ENCODE measurements at places on chromosomes 1 and 21.

- no peak for DNase-seq
These were observed 6.7 kb downstream of the IL20 start for GRCh38 chr1:206872139-206872538.

DNA sequence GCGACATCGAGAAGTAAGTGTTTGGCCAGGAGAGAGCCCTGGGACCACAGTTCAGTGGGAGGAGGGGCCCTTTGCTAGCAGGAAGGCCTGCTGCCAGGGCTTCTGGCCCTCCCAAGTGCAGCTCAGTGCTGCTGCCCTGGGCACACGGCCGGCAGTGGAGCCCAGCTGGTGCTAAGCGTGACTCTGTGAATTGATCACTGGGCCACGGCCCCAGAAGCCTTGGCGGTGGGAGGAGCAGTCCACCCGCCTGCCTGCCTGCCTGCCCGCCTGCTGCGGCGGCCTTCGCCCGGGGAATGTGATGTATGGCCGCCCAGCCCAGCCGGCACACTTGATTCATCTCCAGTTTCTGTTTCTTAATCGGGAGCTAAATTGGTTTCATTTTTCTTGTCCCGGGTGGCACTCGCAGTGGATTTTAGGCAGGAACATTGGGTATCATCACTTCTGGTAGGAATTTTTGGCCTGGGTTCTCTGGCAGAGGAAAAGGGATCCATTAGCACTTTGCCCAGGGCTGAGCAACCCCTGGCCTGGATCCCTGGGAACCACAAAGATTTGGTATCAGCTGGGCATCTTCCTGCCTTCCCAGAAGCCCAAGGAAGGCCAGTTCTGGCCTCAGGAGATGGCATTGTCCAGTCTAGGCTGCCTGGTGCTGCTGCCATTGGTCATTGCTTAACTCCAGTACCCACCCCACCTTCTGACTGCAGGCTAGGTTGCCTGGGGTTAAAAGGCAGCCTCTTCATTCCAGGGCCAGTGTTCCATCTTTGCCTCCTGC is 28.6 kb downstream of the TMEM53 start:
- no peak for DNase-seq

GRCh38 chr21:32459972-32460371 is 47.5 kb downstream of the EVA1C start:
- no peak for DNase-seq

DNA sequence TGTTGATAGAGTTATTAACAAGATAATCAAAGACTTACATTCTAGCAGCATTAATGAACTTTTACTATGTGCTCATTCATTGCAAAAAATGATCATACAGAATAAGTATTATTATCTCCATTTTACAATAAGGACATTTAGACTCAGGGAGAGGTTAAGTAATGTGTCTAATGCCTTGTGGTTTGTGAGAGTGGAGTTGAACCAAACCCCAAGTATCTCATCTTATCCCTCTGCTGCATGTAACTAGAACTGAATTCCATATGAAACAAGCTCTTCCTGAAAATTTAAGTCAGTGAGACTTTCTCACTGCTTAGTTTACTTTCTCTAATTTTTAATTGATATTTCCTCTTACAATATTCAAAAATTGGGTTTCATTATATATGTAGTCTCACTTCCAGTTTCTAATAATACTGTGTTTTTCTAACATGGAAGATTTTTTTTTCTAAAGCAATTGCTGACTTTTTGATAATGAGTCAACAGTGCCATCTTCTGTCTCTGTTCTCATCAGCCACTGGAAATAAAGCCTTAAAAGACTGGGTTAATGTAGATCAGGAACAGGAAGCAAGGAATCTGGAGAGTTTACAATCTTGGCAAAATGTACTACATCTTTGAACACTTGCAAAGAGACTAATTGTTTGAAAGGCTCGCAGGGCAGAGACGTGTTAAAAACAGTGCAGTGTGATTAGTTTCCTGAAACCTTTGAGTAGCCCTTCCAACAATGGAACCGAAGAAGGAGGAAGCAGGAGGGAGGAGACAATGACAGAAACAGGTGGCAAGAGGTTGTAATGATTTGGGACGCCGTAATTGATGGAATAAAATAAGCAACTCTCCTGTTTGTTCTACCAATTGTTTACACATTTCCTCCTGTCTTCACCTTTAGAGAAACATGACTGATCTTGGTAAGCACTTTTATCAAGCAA is 567.6 kb downstream of the MRPL39 start:
- DNase-seq: no peak
